NCI-H774 (cell line): ENCODE measurements at places on chromosomes 1 and 21.

GRCh38 chr1:174964261-174964971, 35.3 kb upstream of the CACYBP start:
- DNase-seq: no peak

DNA sequence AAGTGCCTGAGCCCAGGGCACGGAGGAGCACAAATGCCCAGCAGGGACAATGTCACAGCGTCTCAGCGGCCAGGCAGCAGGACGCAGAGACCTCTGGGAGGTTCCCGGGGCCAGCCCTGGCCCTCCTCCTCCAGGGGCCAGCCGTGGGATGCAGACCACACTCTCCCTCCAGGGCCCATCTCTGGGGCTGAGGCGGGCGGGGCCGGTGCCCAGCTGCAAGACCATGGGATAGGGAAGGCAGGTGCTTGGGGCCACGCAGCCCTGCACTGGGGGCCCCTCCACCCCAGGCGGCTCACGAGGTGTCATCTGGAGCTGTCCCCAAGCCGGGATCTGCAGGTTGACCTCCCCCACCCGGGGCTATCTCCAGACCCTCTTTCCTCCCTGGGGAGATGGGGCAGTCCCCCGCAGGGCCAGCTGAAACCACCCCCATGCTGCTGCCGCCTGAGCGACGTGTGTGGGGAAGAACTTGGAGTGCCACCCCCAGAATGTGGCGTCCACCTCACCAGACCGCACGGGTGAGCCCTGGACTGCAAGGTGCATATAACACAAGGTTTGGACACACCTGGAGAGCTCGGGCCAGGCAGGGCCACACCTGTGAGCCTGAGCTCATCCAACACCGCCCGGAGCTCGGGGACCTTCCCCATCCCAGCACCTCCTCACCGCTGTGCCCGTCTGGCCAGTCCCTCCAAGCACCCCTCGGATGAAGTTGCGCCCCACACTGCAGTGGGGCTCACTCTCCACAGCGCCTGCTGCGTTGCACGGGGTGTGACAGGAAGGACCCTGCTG, 4.1 kb upstream of the TTLL10 start:
- no peak for DNase-seq

- no peak for DNase-seq
Measured at GRCh38 chr1:154384650-154385489, 20.3 kb upstream of the IL6R start.

- DNase-seq: no peak
Measured at GRCh38 chr21:45401916-45402900, 2.8 kb upstream of the COL18A1 start.

DNA sequence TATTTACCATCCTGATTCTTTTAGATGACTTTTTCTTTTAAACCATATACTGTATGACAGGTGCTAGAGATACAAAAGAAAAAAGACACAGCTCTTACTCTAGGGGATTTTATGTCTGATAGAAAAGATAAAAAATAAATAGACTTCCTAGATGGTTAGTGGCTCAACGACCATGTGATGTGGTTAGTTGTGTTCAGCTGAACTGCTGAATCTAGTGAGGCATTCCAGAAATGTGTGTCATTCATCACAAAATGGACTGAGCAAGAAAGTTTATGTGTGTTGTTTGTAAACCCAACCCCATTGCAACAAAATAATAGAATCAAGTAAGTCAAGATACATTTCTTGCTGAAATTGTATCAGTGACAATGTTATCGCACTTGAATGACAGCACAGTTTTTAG, 205.8 kb upstream of the LYPLAL1 start:
- DNase-seq: no peak

GRCh38 chr1:209626346-209627026, 25.7 kb downstream of the LAMB3 start:
- DNase-seq: no peak

- DNase-seq: peak; percentile 46
Measured at GRCh38 chr1:52632732-52633290, at the start of gene SHISAL2A. TSS of gene SHISAL2A (plus strand) at chr1:52633168. CDS start at chr1:52633494, 326 bp downstream.

GRCh38 chr1:93676427-93676826, 5.2 kb downstream of the BCAR3 start:
- no peak for DNase-seq

DNA sequence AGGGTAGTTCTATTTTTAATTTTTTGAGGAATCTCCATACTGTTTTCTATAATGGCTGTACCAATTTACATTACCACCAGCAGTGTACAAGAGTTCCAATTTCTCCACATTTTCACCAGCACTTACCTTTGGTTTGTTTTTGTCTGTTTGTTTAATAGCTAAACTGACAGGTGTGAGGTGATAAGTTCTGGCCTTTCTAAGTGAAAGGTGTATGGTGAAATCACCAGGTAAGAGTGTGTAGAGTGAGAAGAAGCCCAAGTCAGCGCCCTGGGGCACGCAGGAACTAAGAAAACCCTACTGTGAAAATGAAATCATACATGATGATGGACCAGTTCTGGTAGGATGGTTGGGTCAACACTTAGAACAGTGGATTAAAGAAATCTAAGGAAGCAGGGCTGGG, 34.5 kb downstream of the BTG3 start:
- no peak for DNase-seq

DNA sequence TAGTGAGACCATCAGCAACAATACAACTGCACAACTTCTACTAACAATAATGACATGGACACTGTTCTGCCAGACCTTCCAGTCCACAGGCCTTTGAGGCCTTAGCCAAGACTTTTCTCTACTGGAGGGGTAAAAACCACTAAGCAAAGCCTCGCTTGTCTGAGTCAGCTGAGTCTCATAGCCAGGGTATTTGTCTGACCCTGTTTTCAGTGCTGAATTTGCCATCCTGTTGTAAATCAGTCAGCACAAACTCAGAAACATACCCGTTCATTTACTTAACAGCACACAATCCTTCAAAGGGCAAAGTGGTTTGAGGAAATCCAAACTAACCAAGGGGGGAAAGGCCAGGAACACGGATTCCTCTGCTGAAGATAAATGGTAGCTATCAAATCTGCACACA, 537.8 kb downstream of the SMYD3 start:
- no peak for DNase-seq

DNA sequence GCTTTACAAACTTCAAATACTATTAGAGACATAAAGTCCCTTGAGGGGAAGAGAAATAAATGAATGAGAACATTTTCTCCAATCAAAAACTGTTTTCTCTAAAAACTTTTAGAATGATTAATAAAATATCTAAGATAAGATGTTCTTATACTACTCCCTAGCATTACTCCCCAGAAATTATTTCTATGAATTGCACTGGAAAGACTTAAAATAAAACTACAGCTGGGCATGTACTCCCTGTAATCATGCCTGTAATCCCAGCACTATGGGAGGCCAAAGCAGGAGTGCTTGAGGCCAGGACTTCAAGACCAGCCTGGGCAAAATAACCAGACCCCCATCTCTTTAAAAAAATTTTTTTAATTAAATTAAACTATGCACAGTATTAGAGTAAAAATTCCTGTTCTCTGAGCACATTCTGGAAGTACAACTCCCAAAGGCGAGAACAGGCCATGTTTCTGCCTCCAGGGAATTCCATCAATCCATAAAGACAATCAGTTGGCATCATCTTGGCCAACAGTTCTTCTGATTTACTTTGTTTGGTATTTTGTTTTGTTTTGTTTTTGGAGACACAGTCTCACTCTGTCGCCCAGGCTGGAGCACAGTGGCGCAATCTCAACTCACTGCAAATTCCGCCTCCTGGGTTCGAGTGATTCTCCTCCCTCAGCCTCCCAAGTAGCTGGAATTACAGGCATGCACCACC, 77.9 kb downstream of the TGFBR3 start:
- no peak for DNase-seq

DNA sequence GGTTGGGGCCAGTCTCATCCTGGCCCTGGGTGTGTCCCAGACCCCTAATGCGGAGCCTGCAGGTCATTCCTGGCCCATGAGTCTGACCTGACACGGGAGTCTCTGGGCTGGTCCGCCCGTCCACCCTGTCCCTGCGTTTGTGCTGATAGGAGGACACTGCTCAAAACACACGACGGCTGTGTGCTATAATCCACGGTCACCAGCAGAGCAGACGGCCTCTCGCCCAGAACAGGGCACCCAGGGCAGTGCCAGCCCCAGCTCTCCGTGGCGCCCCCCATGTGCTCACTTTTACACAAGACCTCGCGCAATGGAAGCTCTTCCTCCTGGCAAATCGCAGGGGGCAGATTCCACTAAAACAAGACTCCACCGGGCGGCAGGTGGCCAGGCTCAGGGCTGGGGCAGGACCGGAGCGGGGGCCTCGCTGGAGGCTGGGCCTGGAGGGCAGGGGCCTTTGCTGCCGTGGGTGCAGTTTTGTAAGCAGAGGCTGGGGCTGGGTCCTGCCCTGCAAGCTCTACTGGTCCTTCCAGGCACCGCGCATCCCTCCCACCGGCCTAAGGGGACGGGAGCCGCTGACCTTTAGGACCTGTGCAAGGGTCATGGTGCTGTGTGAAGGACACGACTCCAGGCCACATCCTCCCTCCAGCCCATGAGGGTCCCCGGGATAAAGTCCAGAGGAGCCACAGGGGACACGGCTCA, 10.6 kb upstream of the SLC19A1 start:
- DNase-seq: no peak

DNA sequence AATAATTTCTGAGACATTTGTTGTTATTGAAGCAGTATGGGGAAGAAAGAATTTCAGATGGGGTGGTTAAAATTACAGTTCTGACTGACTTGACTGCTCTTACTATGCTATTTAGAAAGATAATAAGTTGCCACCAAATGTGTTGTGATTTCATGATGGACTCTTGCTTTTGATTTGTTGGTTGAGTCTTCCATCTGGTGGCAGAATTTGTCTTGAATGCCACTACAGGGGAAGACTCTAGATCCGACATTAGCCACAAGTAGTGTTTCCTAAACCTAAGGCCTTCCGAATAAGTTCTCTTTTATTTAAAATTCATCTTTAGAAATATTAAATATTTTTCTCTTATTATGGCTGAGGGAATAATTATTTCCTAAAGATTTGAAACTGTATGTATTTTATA, 190.9 kb upstream of the ADGRL4 start:
- no peak for DNase-seq
